ENCODE measurements at places on chromosomes 12 and 14.
A peak's percentile ranks its signal among the peaks of the same experiment; 100 is the strongest.

- DNase-seq, result no peak
Observed at GRCh38 chr12:68259318-68259940, 6.0 kb upstream of the IL22 start.

DNA sequence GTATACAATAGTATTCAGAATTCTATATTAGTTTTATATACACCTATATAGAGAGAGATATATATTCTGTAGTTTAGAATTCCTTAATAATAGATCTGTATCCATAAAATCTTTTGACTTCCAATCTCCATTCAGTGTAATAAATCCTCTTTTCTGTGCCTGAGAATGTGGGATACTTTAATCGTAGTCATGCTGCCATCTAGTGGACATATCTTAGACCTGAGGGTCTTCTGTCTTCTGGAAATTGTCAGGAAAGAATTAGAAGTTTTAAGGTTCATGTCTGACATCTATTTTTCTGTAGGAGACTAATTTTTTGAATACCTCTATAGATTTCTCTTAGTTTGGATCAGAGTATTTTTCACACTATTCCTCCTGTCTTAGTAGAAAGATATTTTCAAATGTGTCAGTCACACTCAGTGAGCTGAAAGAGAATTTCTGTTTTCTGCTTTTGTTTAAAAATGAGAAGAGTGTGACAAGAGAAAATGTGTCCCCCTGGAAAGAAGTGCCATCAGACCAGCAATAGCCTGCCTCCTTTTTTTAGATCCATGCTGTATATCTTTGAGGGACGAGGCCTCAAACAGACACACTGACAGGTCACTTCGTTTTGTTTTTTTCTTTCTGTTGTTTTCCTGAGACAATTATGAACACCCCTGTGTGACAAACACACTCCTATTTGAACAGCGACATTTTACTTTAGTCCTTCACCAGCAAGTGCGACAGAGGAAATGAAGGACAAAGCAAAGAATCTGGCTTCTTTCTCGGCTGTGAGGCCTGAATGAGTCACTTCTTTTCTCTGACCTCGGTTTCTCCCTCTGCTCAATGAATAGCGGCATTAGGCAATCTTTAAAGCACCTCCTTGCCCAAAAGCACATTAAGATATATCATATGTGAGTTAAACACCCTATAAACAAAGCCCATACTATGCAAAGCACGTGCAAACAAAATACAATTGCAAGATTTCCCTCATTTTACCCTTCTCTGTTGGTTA, 96.3 kb downstream of the GALC start:
- peak; percentile 8 for DNase-seq

DNA sequence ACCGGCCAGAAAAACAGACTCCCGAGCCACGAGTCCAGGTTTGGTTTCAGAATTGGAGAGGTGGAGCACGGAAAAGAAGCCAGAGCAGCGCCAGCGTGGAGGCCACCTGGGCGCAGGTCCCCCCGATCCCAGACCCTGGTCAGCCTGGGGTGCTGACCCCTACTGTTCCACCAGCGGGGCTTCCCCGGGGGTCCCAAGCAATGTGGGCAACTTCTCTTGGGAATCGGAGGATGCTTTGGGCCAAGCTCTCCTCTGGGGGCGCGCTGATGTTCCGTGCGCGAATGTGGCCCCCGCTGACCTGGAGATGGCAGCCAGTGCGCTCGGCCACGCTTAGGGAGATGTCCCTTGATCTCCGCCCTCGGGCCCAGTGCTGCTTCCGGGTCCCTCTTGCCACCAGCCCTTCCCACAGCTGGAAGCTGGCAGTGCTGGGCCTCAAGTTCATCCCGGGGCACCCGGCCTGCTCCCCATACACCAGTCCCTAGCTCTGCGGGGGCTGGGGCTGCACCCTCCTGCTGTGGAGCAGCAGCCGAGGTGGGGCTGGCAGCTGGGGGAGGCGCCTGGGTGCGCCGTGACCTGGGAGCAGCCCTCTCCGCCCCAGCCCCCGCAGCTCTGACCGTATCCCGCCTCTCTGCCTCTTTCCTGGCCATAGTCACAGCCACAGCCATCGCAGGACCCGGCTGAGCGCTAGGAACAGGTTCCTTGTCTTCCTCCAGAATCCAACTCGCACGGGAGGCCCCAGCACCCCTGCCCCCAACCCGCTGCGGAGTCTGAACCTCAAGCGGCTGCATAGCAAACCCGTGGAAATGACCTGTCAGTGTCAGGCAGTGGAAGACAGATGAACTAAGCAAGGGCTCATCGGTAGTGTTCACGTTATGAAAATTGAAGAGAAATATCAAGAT, 91.2 kb downstream of the RCOR1 start:
- DNase-seq, result no peak

DNA sequence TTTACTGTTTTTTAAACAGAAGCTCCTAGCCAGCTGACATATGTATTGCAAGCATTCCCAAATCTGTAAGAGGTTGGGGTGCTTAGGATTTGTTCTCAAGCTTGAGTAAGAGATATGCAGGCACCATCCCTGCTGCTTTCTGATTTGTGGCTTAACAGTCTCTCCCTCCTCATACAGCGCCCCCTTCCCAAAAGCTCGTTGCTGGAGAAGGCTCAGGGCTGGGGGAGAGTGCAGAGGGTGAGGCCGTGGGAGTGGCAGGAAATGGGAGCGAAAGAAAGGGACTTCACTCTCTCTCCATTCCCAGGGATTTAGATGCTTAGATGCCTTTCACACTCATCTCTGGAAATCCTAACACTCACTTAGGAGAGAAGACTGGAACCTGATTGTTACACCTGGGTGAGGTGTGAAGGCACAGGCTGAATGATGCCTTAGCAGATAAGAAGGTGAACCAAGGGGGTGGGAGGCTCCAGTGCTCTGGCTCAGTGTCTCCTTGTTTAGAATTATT, 172.0 kb downstream of the C12orf75 start:
- no peak for DNase-seq

GRCh38 chr12:480831-481816, 21.4 kb downstream of the B4GALNT3 start:
- DNase-seq, result no peak

- DNase-seq, result no peak
Observed at GRCh38 chr14:68343534-68344118, 449.2 kb downstream of the ZFP36L1 start.

- DNase-seq, result peak; percentile 37
Observed at GRCh38 chr12:96710127-96710745, 196.8 kb upstream of the NEDD1 start.

GRCh38 chr12:26868447-26869103, 35.6 kb upstream of the ITPR2 start:
- DNase-seq, result no peak

- DNase-seq, result no peak
Observed at GRCh38 chr12:66453120-66453519, 150.8 kb downstream of the HELB start.

- DNase-seq, result no peak
Observed at GRCh38 chr14:100628225-100628624, 41.0 kb upstream of the BEGAIN start.

DNA sequence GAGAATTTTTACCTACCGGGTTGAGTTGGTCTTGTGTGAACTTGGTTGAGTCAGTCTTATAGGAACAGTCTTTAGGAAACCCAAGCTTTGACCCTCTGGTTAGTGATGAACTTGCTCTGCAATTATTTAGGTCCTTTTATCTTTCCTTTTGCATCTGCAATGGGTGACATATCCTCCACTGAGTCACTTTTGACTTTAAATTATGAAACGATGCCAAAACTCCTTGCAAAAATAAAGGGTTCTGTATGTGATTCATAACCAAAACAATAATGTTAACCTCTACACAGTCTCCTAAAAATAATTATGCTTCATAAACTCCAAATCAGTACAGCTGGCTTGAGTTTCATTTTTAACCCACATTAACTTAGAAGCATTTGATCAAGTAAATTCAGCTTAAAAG, 979.4 kb downstream of the GALC start:
- DNase-seq, result no peak
